Nephron progenitor cell (in vitro differentiated cells): ENCODE measurements at places on chromosomes 5 and 9.

- no peak for DNase-seq
- peaks cover 3% of the 10 kb centered on the region for H3K27me3 ChIP-seq
- peaks cover 12% of the 10 kb centered on the region for H3K4me1 ChIP-seq
- H3K36me3 ChIP-seq, result no peaks in the 10 kb centered on the region
- no peak overlapping the region for H3K27ac ChIP-seq
- H3K4me3 ChIP-seq, result no peak overlapping the region
Observed at GRCh38 chr9:89880161-89880560, 275.3 kb downstream of the GADD45G start.

DNA sequence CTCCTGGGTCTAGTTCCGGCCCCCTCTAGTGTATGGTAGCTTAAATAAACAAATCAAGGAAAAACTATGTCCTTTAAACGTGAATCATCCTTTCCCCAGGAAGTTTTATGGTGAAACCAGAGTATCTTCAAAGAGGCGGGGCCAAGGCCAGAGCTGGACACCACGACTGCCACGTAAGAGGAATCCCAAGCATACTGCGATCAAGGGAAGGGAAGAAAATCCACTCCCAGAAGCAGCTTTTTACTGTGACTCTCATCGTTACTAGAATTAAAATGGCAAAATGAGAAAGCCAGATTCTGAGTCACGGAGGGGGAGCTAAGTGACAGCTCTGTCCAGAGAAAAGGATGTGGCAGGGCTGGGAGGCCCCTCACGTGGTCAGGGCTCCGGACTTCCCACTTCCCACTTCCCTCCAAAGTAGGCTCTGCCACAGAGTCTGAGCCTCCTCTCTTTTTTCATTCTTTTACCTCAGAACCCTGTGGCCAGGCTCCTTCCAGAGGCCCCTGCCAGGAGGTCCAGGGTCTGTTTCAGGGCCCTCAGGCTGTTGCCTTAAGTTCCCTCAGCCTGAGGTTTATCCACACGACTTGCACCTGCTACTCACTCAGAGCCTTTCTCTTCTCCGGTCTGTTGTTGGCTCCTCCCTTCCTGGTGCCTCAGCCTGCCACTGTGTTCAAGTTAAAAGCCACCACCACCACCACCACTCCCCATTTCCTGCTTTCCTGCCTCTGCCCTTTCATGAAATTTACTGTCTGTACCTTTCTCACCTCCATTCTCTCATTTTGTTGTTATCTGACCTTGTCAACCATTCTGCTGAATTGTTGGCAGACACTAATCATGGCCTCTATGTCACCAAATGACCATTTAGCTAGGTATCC is 1.4 kb upstream of the GLRX start:
- H3K36me3 ChIP-seq, result no peaks in the 10 kb centered on the region
- H3K4me1 ChIP-seq, result peaks cover 59% of the 10 kb centered on the region
- no peak for DNase-seq
- H3K4me3 ChIP-seq, result peak overlapping the region; percentile 56
- H3K27me3 ChIP-seq, result peaks cover 4% of the 10 kb centered on the region

GRCh38 chr9:28329323-28329722 is 756.0 kb upstream of the C9orf72 start:
- no peaks in the 10 kb centered on the region for H3K27me3 ChIP-seq
- no peak overlapping the region for H3K4me3 ChIP-seq
- H3K36me3 ChIP-seq, result no peaks in the 10 kb centered on the region
- H3K4me1 ChIP-seq, result no peaks in the 10 kb centered on the region

DNA sequence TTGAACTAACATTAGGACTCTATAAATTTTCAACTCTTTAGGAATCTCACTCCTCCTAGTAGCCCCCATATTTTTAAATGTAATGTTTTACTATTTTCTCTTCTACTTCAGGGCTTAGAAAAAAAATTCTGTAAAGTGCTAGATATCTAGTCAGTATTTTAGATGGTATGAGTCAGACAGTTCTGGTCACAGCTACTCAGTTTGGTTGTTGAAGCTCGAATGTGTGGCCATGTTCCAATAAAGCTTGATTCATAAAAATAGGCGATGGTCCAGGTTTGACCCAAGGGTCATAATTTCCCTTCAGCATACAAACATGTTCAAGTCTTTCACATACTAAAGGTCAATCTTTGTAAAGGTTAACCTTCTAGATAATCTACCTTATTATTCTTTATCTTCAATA is 566.0 kb upstream of the CDH18 start:
- no peaks in the 10 kb centered on the region for H3K36me3 ChIP-seq
- H3K27me3 ChIP-seq, result no peaks in the 10 kb centered on the region
- H3K27ac ChIP-seq, result no peak overlapping the region
- no peak overlapping the region for H3K4me3 ChIP-seq
- no peak for DNase-seq

DNA sequence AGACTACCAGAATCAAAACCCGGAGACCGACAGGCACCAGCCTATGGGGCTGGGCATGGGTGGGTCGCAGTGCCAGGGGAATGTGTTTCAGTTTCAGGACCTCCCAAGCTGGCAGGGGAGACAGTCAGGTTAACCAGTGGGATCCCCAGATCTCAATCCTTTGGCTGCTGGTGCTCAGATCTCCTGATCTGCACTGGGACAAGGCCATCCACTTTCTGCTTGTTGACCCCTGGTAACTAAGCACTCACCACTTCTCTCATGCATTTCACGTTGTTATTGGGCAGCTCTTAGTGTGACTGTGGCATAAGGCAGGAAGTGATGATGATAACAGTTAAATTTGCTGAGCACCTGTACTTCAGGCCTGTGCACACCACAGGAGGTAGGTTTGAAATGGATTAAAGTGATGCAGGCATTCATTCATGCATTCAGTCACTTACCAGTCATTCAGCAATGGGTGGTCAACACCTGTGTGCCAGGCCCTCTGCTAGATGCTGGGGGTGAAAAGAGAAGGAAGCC is 42.1 kb upstream of the STXBP1 start:
- H3K27ac ChIP-seq, result peak overlapping the region; percentile 64
- DNase-seq, result no peak
- peaks cover 51% of the 10 kb centered on the region for H3K4me1 ChIP-seq
- no peaks in the 10 kb centered on the region for H3K36me3 ChIP-seq
- H3K4me3 ChIP-seq, result peak overlapping the region; percentile 85
- peaks cover 6% of the 10 kb centered on the region for H3K27me3 ChIP-seq

DNA sequence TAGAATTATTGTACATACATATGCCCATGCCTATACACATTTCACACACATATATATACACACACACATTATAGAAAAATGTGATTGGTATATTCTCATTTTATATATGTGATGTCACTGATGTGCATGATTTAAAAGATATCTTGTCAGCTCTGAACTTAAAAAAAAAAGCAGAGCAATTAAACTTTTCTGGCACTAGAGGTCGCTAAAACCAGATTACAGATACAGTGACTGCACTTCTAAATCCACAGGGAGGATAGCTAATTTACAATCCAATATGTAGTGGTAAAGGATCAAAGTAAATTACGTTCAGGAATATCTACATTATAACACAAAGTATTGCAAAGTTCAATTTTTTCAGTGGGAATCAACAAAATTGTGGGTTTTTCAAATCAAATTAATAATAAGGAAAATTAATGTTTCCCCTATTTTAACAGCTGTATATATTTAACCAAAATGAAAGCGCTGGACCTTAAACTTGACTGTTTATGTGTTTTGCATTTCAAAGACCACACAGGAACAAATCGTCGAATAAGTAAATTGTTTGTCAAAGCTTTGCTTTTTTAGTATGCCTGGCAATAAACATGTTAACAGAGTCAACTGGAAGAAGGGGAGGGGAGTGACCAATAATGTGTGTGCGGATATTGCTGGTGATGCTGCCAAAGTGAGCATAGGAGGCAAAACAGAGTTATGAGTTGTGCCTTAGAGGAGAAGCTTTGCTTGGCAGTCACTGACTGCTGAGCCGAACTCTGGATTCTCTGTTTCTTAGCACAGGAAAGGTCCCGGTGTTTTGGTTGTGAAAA is 1201.4 kb upstream of the C9orf72 start:
- H3K27me3 ChIP-seq, result peaks cover 7% of the 10 kb centered on the region
- DNase-seq, result no peak
- H3K36me3 ChIP-seq, result no peaks in the 10 kb centered on the region

DNA sequence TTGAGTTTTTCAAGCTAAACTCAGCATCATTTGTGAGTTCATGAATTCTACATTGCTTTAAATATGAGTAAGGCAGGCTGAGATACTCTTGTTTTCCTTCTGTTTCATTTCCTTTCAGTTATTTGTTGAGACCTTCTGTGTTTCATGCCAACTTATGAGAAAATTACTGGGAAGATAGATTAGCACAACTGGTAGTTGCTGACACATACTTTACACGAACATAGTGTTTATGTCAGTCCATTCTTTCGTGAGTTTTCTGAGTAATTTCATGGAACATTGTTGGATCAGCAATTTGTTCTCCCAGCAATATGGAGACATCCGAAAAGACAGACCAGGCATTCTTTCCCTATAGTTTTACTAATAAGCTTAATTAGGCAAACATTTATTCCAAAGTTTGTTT is 102.0 kb upstream of the SMC5 start:
- DNase-seq, result no peak
- H3K36me3 ChIP-seq, result no peaks in the 10 kb centered on the region
- H3K27ac ChIP-seq, result no peak overlapping the region
- H3K27me3 ChIP-seq, result no peaks in the 10 kb centered on the region
- no peak overlapping the region for H3K4me3 ChIP-seq

- peaks cover 51% of the 10 kb centered on the region for H3K36me3 ChIP-seq
- H3K27ac ChIP-seq, result peak overlapping the region; percentile 69
- H3K27me3 ChIP-seq, result no peaks in the 10 kb centered on the region
- DNase-seq, result no peak
- H3K4me1 ChIP-seq, result peaks cover 12% of the 10 kb centered on the region
Observed at GRCh38 chr5:177233802-177234201, 69.7 kb downstream of the RAB24 start.

GRCh38 chr5:102241809-102242421 is 54.2 kb downstream of the SLCO4C1 start:
- no peak overlapping the region for H3K4me3 ChIP-seq
- no peaks in the 10 kb centered on the region for H3K27me3 ChIP-seq
- H3K27ac ChIP-seq, result no peak overlapping the region

DNA sequence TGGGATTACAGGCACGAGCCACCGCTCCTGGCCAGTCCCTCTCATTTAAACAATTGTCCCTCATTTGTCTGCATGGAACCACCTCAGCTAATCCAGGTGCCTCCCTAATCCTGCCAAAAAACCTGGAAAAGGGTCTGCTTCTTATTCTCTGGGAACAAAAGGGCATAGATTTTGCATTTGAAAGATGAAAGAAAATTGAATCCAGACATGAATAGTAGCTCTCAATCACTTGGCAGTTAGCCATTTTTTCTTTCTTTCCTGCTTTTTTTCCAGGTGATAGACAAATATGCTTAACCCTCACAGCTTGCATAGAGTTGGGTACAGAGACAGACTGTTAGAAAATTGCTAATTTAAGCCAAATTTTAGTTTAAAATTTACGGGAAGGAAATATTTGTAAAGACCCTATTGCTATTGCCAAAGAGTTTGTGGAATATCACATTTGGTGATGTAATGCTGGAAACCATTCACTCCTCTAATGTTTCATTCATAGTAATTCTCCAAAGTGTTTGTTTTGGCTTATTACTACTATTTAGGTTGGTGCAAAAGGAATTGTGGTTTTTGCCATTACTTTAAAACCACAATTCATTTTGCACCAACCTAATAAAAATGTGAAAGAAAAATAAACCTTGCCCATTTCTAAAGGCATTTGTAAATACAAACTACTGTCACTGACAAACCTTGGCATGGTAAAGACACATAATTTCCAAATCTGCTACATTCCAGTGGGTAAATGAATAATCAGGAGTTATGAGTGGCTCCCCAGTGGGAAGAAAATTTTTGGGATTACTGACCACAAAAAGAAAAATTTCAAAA is 80.5 kb upstream of the JAK2 start:
- H3K4me1 ChIP-seq, result peaks cover 11% of the 10 kb centered on the region
- no peak for DNase-seq
- H3K27me3 ChIP-seq, result peaks cover 4% of the 10 kb centered on the region

DNA sequence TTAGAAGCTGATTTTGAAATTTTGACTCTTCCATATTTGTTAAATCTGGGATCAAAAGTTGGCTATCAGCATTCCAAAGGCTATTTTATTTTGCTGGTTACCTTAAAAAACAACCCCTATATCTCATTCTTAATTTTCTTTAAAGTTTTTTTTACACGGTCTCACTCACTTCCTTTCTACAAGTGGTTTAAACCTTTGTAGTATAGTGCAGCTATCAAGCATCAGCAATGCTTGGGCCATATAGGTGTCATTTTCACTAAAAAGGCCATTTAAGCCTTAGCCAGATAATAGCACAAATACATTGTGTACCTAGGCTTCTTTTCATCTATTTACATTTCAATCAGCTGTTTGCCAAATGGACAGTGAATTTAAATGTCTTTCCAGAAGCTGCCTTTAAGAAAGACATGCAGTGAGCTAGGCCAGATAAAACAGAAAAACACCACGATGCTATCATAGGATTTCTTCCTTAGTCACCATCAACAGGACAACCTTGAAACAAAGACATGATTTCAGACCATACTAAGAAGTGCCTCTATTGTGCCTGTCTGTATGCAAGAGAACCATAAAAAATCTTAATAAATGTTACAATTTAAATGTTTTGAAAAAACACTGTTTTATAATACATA is 104.2 kb downstream of the RAPGEF6 start:
- peaks cover 10% of the 10 kb centered on the region for H3K4me1 ChIP-seq
- no peak overlapping the region for H3K4me3 ChIP-seq
- no peak for DNase-seq
- H3K27me3 ChIP-seq, result no peaks in the 10 kb centered on the region
- peak overlapping the region; percentile 43 for H3K27ac ChIP-seq

- H3K36me3 ChIP-seq, result peaks cover 2% of the 10 kb centered on the region
- no peak overlapping the region for H3K4me3 ChIP-seq
- peaks cover 21% of the 10 kb centered on the region for H3K4me1 ChIP-seq
- no peak overlapping the region for H3K27ac ChIP-seq
- DNase-seq, result no peak
Observed at GRCh38 chr9:134785325-134786108, 95.1 kb upstream of the FCN2 start.

DNA sequence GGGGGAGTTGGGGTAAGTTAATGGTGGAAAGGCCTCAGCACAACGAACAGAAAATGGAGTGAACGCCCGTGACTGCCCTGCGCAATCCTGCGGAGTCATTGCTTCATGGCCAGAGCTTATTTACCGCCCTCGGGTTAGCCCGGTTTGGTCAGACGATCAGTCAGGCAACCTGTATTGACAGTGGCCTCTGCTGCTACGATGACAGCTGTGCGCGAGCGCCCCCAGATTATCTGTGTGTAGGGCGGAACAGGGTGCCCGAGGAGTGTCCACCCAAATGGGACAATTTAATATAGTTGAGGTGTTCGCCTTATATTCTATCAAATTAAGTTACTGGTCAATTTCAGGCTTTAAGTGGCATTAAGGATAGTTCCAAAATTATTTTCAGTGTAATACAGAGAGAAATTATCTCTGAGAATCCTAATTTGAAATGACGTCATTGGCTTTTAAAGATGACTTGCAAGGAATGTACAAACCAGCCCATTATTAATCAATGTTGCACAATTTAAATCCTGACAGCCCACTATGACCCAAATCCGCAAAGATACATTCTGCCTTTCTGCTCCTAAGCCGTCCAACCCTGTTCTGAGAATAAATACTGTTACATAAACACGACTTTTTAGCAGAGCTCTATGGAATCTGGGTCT is 879 bp upstream of the UBQLN1 start:
- DNase-seq, result peak; percentile 57
- peak overlapping the region; percentile 96 for H3K4me3 ChIP-seq
- H3K27me3 ChIP-seq, result no peaks in the 10 kb centered on the region
- peak overlapping the region; percentile 100 for H3K27ac ChIP-seq
